ENCODE measurements at places on chromosomes 6 and 20.

- no peak for DNase-seq
These were observed 36.4 kb downstream of the ELOVL5 start for GRCh38 chr6:53312355-53312754.

- DNase-seq: no peak
These were observed 802.9 kb downstream of the MAFB start for GRCh38 chr20:39885975-39886649.

DNA sequence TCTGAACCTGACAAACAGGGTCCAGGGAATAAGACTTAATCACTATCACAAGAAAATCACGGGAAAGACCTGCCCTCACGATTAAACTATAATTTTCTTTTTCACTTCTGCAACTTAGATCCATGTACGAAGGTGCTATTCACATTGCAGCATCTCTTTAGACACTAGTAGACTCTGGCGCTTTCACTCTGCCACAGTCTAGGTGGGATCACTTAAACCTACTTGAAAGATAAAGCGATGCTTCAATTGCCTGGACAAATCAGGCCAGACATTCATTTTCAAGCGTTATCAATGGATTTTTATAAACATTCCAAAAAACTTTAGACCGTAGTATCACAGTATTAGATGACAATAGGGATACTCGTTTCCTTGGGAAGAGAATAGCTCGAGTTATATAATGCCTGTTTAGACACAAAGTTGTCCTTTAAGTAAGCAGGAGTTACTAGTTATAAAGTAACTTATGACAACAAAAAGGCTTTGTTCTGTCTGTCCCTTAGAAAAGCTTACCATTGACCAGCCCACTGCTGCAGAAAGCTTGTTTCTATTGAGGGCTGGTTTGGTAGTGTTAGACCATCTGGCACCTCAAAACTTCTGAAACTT is 367.3 kb downstream of the UTRN start:
- no peak for DNase-seq

DNA sequence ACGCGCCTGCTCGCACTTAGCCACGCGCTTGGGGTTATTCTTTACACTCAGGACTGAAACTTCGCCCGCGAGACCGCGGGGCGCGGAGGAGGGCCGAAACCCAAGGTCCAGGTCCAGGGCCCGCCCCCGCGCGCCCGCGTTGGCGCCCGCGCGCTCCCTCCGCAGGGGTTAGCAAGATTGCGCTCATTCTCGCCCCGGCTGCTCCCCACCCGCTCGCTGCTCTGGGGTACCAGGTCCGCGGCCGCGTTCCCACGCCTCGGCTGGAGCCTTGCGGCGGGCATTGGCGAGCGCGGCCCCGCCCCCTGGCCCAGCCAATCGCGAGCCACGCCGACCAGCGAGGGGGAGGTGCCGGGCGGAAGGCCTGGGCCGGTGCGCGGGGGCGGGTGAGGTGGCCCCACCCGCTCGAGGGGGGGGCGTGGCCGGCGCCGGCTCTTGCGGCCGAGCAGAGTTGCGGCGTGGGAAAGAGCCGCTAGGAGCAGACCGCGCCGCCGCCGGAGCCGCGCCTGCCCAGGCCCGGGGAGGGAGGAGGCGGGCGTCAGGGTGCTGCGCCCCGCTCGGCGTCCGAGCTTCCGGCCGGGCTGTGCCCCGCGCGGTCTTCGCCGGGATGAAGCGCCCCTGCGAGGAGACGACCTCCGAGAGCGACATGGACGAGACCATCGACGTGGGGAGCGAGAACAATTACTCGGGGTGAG is at the start of gene HEY2:
Gene HEY2, plus strand, starts transcription at position 460 of the 692 bp plus-strand sequence. Its CDS starts 145 bp downstream, at position 605.
- peak; percentile 93 for DNase-seq

DNA sequence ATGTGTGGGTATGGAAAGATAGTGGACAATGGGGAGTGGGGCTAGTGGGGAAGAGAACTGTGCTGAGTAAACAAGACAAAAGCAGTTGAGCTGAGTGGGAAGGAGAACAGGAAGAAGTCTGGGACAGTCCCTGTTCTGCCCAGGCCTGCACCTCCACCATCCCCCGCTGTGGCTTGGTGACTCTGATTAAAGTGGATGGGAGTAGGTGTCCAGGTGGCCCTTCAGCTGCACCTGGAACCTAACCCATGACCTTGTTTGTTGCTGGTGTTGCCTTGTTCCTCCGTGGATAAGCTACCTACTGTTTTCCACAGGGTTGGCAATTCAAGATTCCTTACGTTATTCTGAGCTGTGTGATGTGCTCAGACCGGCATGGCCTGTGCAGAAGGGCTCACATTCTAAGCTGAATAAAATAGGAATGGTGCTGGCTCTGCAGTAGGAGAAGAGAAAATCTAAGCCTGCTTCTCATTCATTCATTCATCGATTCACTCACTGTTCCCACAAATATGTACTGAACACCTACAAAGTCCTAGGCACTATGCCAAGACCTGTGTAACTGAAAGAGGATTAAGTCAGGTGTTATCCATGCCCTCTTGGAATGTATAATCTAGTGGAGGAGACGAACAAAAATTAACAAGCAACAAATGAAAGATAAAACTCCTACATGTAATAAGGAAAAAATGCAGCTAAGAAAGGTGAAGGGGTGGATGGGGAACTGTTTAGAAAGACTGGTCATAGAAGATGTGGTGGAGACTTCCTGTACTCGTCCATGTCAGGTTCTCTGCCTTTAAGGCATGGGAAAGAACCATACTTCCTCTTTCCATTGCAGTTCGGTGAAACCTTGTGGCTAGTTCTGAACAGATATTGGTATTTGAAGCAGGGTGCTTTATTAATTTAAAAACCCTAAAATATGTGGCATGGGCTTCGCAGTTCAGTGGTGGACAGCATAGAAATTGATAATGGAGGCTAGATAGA is 10.1 kb upstream of the CALHM6 start:
- DNase-seq: no peak

GRCh38 chr6:93177438-93177837 is 241.9 kb downstream of the EPHA7 start:
- DNase-seq: no peak

GRCh38 chr6:36728289-36729160 is 30.9 kb downstream of the RAB44 start:
- DNase-seq: no peak

DNA sequence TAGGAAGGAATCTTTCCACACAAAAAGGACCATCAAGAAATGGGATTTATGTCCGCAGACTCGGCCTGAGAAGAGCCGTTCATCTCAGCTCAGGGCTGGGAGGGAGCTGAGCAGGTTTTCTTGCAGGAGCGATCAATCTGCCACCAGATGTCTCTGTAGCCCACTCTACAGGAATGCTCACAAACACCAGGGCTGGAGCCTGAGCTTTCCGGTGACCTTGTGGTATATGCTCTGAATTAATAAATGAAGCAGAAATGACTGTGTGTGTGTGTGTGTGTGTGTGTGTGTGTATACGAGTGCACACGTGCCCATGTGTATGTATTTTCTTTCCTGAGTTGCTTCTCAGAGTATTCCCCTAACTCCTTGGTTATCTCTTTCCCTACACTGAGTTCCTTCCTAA is 12.0 kb downstream of the CD83 start:
- DNase-seq: no peak

- DNase-seq: no peak
These were observed 711.1 kb downstream of the EPHA7 start for GRCh38 chr6:92708270-92708669.

DNA sequence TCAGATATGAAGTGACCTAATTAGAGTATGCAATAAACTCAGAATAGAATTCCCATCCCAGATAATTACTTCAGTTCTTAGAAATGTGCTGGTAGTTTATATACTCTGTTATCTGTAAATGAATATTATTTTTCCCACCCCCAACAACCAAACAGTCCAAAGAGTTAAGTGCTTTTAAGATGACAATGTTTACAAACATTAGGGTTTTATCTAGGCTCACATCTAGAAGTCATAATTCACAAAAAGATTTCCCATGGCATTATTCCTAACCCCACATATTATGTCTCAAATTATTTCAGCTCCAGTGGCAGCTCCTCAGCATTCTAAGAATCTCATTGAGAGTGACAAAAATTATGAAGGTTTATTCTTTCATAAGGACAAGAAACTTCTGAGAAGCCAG is 120.9 kb downstream of the TASP1 start:
- no peak for DNase-seq

DNA sequence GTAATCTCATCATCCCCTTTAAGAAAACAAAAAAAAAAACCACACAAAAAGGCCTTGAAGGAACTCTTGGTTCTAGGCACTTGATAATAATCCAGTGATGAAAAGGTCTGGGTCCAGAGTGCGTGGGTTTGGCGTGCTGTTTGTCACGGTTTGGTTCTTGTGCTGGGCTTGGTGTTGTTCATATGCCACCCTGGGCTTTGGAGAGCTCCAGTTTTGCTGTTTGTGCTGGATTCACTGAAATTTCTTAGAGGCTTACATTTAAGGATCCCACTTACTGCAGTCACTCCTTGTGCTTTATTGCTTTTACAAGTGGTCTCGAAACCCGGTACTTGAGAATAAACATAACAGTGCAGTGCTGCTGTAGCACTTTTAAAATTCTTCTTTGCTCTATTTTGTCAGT is 68.8 kb upstream of the XRN2 start:
- DNase-seq: no peak

DNA sequence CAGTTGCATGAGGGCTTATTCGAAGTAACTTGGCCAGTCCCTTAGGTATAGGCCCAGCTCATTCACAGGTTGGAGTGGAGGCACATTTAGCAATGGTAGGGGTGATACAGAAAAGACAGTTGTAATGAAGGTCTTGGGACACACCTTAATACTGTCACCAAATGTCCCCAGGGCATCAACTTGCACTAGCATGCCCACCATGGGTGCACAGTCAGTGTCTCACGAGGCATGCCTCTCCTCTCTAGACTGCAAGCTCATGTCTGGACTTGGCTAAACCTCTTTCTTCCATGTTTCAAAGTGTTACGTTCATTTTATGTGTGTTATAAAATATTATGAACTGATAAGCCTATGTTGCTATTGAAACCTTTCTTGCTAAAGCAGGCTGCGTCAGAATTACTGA is 124.0 kb upstream of the ECI2 start:
- no peak for DNase-seq

GRCh38 chr20:4076033-4076432 is 60.7 kb upstream of the RNF24 start:
- no peak for DNase-seq

DNA sequence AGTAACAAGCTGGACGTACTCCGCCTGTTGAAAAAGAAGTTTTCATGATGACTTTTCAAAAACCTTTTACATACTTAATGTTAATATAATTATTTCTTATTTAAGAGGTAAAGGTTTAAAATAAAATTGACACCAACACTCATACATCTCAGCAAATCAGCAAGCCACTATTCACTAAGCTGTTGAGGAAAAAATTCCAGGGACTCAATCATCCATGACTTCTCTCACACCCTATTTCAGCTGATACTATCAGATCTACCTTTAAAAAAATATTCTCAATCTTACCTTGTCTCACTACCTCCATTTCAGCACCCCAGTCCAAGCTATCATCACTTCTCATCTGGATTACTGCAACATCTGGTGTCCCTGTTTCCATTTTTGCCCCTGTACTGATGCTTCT is 109.3 kb downstream of the HACE1 start:
- DNase-seq: no peak

DNA sequence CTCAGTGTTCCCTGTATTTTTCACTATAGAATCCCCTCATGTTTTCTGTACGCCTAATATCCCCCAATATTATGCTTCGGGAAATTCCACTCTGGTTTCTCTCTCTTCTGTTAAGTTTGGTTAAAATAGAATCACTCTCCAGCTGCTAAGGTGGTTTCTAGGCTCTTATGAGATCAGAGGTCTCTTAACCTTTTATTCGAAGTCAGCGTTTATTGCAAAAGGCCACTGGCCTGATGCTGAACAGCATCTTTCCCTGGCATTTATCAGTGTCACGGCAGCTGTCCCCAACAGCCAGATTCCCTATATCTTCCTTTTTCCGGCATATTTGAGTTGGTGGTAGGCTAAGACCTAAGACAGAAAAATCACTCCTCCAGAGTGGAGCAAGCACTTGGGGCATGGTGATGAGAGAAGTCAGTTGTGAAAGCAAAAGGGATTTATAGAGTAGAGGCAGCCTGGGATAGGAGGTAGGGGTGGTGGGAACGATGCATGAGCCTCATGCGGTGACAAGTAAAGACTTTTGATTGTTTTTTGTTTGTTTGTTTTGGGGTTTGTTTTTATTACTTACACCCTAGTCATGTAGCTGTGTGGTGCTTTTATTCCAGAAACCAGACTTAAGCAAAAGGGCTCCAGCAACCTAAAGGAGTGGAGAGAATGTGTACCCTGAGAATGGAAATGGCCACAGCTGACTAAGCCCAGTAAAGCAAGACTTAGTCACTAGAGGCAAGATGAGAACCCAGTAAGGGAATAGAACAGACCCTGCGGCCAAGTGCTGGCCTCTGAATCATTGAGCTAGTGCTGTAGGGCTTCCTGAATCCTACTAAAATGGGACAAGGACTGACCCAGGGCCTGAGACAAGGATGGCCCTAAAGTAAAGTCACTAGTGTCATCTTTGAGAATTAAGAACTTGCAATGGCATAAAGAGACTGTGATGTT is 233.0 kb upstream of the PRND start:
- no peak for DNase-seq

DNA sequence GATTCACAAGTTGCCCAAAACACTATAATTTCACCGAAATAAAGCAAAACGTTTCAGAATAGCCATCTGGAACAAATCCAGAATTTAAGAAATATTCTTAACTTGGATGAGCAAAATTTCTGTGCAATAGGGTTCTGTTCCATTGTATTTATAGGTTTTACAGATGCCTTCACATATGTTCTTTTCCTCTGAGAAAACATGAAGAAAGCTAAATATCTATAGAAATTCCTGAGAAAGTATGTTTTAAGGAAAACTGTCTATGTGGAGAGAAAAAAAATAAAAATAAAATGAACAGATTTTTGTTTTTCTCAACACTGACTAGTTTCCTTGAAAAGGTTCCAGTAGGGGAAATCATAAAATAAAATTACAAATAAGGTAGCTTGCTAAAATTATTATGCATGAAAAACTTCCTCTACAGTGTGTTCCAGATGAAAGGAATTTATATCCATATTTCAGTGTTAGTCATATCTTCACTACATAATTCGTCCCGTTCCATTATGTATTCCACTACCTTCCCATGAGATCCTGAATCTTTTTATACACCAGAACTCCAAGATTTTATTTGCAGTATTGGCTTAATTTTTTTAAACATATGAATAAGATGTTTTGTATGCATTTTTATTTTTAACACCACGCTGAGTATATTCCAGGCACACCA is 42.4 kb upstream of the TMX4 start:
- DNase-seq: no peak

DNA sequence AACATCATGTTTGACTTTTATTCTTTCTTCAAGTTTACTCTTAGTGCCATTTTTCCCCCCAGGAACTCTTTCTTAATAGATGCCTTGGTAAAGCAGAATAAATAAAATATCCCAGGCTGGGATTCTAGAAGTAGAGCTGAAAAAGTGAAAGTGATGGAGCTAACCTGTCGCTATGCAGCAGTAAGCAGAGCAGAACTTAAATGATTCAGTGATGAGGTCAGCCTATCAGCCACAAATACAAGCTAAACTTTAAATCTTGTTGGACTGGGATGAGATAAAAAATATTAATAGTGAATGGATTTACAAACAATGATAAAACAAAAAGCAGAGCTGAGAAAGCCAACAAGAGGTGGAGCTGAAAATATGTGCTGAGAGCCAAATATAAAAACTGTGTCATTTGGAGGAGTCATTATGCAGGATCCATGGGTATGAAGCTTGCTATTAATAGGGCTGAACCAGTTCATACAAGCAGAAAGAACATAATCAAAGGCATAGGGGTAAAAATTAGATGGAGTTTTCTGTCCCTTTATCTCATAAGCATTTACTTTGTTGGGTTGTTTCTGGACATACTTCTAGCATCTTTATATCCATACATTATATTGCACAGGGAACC is 877.8 kb downstream of the EPHA7 start:
- DNase-seq: no peak

Measured in substantia nigra (tissue), 51 donors.